ENCODE measurements at places on chromosomes 2 and 18.

DNA sequence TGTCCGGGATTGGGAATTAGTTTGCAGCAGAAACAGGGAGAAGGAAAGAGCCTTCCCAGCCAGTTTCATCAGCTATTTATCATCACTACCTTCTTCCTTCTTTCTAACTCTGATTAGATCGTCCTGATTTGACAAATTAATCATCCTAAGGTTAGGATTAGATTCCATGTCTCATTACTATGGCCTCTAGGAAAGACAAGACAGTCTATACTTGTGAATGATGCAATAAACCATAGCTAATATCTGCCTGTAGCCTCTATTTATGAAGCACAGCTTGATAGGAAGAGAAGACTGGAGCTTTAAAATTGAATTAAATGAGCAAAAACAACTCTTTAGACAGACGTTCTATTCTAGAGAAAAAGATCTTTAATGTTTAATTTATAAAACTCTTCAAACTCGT lies 25.2 kb upstream of the FRZB start:
- no peak for DNase-seq

DNA sequence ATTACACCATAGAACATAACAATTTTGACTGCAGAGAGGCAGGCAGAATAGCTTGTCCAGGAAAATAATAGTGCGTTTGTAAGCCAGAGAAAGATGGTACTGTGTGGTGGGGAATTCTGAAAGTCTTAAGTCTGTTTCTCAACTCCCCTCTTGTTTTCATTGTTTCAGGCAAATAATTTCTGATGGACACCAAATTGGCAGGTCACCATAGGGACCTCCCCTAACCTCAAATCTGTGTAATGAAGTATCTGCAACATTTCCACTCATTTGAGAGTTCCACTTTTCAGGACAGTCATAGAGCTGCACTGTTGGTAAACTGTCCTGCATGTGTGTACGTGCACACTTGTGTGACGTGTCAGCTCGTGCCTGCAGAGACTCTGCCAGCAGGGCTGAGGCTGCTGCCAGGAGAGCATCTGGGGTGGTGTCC lies 195.6 kb downstream of the AGAP1 start:
- DNase-seq = no peak

- no peak for DNase-seq
Measured at GRCh38 chr2:200435379-200435778, 74.5 kb downstream of the KCTD18 start.

- no peak for DNase-seq
Measured at GRCh38 chr2:207767461-207768167, 2.1 kb downstream of the FZD5 start.

GRCh38 chr2:54665436-54665856 lies 58.0 kb upstream of the EML6 start:
- DNase-seq = no peak

GRCh38 chr2:105519516-105519915 lies 120.7 kb upstream of the FHL2 start:
- DNase-seq = no peak

- DNase-seq = no peak
Measured at GRCh38 chr2:237485304-237485703, 1.7 kb upstream of the MLPH start.

DNA sequence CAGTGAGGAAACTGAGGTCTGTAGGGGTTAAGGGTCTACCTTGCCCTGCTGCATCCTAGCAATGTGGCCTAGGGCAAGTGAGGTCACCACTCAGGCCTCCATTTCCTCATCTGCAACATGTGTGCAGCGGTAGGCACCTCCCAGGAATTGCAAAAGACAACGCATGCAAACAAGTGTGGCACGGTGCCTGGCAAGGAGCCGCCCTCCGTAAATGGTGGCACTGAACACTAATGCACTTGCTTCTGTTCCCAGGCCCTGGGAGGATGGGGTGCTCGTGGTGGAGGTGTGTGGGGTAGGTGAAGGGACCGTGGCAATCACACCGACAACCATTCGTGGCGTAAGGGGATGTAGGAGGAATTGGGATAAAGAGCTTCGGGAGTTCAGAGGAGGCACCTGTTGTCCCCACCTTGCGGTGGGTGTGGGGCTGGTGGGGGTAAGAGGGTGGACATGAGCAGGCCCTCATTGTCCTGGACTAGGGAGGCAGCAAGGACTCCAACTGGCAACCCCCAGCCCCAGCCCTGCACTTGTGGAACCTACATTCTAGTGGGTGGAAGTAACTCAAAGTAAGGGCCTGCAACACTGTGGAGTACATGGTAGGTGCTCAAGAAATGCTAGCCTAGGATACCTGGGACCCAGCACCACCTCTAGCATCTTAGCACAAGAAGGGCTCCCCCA lies 26.0 kb downstream of the ATOH8 start:
- DNase-seq = no peak

DNA sequence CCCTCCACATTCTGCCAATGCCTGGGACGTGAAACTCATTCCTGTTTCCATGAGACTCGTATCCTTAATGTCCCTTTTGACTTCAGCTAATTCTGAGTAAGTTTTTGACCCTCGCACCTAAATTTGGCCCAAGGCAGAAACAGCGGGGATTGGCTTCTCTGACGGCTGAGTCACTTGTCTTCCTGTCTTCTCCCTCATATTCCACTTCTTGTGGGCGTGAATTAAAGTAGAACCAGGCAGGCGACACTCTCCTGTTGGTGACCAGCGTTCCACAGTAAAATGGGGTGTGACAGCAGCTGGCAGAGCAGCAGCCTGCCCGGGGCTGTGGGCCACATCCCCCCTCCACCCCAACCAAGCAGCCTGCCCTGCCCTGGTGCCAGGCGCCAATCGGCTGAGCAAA lies 15.5 kb downstream of the TTC32 start:
- no peak for DNase-seq

- DNase-seq = no peak
Measured at GRCh38 chr2:212135739-212136138, 402.9 kb downstream of the ERBB4 start.

- no peak for DNase-seq
Measured at GRCh38 chr2:101140237-101140636, 10.9 kb downstream of the TBC1D8 start.

DNA sequence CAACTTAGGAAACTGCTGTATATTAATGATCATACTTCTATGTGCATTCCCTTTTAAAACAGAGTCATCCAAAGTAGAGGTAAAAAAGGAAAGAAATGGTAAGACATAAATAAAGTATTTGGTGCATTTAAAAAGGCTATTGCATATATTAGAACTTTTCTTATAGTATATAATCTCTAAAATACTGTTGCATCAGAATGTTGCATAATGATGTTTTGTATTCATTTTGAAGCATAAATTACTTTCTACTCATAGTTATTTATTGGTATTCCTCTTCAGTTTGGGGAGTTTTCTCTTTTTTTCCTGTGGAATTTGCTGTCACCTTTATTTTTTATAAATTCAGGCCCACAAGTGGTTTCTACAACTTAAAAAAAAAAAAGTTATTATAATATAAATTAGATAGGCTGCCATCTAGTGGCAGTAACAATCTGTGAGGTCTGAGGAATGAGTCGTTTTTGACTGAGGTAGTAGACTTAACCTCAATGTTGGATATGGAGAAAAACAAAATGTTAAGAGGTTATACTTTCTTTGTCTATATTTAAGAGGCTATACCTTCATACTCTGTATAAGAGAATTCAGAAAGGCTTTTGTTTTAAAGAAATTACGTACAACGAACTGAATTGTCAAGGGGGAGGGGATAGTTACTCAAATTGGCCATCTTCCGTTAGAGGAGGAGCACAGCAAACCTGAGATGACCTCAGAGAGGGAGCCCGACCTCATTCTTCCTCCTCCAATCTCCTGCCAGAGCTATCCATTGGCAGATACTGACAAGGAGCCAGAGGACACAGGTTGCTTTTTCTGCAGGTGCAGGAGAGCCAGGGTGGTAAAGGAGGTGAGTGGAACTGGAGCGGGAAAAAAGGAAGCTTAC lies 23.8 kb downstream of the ANKAR start:
- no peak for DNase-seq

DNA sequence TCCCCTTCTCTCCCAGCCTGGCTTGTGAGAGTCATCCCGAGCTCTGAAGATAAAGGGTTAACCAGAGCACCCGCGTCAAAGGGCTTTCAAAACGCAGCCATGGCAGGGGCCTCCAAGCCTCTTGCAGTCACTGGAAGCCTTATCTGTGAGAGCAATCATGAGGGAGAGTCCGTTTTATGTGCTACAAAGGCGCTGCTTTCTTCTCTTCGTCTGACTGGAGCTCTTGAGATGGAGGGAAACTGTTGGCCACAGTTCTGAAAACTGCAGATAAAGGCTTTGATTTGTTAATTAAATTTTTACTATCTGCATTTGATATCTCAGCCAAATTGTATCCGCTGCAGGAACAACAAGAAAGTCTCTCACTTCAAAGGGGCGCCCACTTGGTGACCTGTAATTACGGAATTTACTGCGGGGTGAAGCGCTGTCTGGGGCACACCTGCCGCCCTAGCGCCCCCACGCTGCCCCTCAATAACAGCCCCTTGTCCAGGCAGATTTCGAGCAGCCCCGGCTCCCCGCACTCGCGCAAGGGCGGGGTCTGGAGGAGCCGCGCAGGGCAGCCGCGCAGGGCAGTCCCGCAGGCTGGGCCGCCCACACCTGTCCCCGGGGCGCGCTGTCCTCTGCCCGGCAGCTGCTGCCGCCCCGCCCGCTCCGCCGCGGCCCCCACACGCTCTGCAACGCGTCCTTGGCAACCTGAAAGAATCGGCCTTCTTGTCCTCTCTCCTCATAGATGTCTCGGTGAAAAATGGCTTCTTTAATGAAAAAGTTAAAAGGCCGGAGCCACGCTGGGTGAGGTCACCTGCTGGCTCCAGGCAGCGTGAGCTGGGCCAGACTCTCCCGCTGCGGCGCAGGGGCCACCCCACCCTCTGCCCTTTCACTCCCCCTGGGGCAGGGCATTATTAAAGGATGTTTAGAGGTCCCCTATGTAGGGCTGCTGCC lies 217.9 kb downstream of the VAPA start:
- DNase-seq = no peak

DNA sequence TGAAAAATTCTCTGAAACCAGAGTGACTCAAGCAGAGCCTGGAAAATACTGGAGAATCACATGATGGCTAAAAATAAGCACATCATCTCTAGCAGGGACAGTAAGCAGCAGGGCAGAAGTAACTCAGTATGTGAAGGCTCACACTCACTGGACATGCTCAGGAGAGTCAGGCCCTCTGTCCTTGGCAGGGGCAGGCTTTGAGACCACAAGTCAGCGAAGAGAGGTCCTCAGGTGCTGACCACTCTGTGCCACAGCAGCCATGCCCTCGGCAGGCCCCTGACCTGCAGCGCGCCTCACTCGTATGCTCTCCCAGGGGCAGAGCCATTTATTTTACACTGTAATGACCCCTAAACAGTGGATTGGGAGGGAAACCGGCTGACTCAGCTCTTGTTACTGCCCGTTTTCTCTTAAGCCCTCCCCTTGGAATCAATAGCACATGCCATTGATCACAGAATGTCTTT lies 76.8 kb downstream of the MAPRE2 start:
- DNase-seq = no peak

DNA sequence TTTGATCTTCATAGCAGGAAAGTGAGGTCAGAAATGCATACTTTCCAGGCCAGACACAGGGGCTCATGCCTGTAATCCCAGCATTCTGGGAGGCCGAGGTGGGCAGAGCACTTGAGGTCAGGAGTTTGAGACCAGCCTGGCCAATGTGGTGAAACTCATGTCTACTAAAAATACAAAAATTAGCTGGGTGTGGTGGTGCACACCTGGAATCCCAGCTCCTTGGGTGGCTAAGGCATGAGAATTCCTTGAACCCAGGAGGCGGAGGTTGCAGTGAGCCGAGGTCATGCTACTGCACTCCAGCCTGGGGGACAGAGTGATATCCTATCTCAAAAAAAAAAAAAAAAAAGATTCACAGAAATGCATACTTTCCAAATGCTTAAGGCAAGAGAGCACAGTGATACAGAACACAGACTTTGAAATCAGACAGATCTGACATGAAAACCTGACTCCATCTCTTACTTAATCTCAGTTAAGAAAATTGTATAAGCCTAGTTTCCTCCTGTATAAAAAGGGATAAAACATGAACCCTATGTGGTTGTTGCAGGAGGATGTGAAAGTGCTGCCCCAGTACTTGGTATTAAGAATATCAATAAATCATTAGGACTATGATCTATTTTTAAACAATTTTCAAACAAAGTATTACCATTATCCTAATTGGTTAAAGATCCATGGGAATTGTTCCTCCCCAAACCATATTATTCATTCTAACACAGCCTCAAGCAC lies 26.4 kb downstream of the COBLL1 start:
- DNase-seq = no peak

DNA sequence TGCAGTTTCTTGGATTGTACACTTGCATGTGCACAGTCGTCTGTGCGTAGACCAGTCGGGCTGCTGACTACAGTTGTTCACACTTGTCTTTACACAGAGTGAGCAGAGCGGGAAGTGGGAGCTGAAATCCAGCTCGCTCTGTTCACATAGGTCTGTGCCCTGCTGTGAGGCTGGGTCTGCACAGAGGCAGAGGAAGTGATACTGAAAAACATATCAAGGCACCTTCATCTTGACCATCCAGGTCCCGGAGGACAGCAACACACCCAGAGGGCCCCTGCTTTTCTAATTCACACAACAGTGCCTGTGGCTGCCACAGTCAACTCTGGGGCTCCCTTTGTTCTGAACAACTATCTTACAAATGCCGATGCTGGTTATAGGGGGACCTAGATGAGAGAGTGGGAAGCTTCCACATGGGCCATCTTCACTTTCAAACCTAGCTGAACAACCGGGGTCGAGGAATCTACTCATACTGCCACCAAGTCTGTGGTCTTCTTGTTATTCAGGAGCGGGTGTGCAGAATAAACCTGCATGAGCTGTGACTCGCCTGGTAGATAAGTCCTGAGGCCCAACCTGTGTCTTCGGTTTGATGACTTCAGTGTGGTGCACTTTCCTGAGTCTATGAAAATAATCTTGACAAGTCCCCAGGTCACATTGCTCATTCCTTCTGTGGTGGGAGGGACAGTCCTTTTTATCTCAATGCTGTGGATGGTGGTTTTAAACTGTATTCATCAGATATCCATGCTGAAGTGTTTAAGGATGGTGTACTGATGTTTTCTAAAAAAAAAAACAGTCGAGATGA lies 3.5 kb upstream of the ADNP2 start:
- DNase-seq = no peak

GRCh38 chr2:217125014-217125413 lies 265.1 kb upstream of the TNP1 start:
- no peak for DNase-seq

Measured in hypothalamus (tissue), 51 donors.